ENCODE measurements at places on chromosomes 13 and 19.
A peak's percentile ranks its signal among the peaks of the same experiment; 100 is the strongest.

DNA sequence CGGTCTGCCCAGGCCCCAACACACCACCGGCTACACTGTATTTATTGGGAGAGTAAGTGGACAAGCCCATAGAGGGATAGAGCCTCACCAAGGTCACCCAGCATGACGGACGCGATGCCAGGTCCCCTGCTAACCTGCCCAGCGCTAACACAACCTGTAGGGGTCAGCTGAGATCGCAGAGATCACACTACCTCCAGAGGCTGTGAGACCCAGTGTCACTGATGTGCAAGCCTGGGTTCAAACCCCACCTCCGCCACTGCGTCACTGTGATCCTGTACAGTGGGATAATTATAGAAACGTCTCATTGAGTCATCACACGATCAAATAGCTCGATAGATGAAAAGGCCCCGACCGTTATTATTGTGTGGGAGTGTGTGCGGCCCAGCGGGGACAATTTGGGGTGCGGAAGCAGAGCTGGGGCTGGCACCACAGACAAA is 10.6 kb upstream of the TLE2 start:
- DNase-seq: no peak

DNA sequence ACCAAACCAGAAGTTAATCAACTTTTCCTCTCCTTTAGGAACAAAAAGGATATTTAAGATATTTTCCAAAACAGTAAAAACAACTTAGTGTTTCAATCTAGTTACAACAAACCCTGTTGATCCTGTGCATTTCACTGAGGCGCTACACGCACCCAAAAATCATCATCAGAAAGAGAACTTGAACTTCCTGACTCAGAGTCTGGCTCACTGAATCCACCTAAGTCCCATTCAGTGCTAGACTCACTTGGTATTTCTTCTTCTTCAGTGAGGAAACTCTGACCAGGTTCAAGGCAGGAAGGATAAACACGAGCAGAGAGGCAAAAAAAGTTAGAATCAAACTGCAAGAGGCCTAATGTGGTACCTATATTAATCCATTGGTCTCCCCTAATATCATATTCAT is 2.2 kb downstream of the KBTBD6 start:
- no peak for DNase-seq

GRCh38 chr19:33473653-33474305 is 47.8 kb downstream of the PEPD start:
- peak; percentile 29 for DNase-seq

DNA sequence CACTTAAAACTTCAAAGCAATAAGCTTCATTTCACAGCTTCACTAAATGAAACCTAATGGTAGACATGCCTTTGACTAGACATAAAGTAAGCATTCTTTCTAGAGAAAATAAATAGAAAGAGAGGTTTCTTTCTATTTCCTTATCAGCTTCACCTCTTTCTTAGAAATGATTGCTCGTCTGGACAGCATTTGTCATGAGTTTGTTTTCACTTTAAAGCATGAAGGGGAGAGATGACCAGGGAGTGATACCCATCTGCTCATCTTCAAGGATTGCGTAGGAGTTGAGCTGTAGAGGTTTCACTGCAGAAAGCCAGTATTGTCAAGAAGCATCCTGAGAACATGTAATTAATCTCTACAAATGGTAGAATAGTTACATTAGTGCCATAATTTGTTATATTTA is 61.3 kb downstream of the COL4A2 start:
- no peak for DNase-seq

- no peak for DNase-seq
Measured at GRCh38 chr13:79121286-79121685, 284.8 kb downstream of the RBM26 start.

- peak; percentile 17 for DNase-seq
Measured at GRCh38 chr13:112756511-112756966, 66.7 kb downstream of the ATP11A start.

- DNase-seq: peak; percentile 48
Measured at GRCh38 chr19:55071129-55071502, 4.6 kb upstream of the EPS8L1 start.

GRCh38 chr13:66180836-66181235 is 1049.3 kb downstream of the PCDH9 start:
- DNase-seq: peak; percentile 9

GRCh38 chr13:75843074-75843473 is 206.9 kb downstream of the LMO7 start:
- no peak for DNase-seq

DNA sequence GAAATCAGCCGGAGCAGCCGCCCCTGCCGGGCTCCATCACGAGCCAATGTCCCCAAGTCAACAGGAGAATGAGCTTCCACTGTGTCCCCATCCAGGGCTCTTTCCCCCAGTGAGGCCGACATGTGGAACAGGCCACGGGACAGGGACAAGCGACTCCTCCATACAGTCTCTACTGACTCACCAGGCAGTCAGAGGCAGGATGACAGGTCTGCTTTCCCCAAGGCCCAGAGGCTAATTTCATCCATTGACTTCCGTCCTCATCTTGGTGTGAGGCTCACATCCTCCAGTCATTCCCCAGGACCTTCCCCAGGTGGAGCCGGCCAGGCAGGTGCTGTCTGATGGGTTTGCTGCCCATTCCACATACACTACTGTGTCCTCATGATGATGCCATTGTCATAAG is 3.5 kb downstream of the CEACAM6 start:
- DNase-seq: no peak

DNA sequence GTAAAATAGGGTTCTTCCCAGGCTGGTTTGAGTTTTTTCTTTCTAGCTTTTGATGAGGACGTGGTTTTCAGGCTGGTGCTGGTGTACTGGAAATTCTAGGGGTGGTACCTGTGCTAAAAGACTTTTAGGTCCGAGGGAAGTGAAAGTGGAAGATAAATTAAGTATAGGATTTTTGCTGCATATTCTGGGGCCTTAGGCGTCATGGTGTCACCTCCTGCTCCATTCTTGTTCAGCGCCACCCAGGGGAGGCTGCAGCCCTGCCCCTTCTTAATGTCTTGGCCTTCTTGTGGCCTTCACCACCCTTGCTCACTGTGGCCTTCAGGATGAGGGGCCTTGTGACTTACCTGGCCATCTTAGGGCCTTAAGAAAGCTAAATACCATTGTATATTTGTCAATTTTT is 12.4 kb downstream of the ZNF552 start:
- DNase-seq: no peak

DNA sequence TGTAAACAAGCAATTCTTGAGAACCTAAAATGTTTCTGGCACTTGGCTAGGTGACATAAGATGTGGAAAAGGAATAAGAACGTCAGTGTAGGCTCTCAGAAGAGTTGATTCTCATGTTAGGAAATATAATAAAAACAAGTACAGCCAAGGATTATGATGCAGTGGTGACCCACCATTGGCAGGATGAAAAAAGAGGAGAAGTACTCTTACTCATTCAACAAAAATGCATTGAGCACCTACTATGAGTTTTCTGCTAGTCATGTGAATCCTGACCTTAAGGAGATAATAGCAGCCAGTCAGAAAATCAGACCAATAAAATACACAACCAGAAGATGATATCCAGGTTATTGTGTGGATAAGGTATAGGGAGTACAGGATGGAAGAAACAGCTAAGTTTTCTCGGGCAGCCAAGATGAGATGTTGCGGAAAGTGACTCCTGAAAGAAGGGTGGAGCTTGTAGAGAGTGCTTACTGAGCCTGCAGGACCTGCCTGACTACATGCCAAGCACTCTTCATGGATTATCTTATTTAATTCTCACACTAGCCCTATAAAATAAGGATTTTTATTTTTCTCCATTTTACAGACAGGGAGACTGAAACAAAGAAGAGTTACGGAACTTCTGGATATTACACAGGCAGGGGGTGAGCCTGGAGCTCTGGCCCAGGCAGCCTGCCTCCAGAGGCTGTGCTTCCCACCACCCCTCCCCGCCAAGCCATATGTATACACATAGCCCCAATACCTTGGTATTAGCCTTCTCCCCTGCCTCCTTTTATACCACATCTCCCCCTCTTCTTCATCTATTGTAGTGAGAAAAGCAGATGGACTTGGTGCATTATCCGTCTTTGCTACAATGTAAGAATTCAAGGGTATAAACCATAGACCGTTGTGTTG is 58.0 kb downstream of the TGDS start:
- DNase-seq: no peak

- DNase-seq: peak; percentile 69
Measured at GRCh38 chr13:110759710-110760109, 46.2 kb downstream of the ING1 start.

GRCh38 chr13:111913761-111914140 is 153.2 kb upstream of the SOX1 start:
- DNase-seq: no peak

DNA sequence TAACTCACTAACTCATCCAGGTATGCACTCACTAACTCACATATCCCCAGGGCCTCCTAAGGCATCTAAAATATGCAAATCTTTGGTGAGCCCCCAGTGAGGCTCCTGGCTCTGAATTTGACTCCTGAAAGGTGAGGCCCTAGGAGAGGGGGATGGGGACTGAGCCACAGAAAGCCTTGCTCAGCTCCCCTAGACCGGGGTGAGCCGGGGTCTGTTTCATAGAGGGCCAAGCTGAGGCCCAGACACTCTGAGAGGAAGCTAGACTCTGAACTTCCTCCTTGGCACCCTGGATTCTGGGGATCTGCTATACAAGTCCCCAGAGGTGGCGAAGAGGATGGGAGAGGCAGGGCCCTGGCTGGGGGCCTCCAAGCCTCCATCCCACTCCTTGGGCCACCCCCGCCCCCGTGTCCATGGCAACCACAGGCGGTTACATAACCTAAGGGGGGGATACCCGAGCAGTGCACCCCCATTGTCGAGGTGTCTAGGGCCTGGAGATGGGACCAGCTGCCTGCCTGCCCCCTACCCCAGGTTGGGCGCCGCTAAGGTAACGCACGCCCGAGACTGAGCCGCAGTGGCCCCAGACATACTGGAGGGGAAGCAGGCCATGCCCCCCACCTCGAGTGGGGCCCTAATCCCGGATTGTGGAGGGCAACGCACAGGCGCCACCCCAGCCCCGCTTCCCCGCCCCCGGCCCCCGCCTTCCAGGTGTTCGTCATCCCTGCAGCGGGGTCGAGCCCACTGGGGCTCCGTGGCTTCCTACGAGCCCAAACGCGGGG is 646 bp downstream of the ABHD8 start:
- no peak for DNase-seq

- no peak for DNase-seq
Measured at GRCh38 chr13:49368688-49369087, 75.2 kb downstream of the CAB39L start.

DNA sequence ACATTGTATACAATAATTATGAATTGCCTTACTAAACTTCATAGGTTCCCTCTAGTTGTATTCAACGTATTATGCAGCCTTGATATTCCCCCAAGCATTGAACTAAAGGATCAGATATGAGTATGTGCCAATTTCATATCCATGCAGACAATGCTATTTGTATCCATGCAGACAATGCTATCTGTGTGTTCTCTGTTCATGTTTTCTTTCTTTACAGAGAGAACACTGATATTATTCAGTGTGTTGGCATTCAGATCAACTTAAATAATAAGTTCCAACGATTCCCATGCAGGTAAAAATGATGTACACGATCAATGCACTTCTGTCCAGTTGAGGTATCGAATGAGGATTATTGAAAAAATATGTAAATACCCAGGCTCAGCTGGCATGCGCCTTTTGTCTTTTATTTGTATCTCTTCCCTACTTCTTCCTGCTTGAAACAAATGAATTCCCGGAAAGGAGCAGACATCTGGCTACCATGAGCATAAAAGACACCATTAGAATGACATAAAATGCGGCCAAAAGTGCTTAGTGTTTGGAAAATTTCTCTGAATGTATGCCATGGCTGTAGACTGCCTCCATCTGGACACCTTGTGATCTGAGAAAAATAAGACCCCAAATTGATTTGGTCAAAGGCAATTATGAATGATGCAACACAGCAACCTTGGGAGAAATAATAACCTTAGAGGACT is 731.5 kb downstream of the SLITRK1 start:
- peak; percentile 39 for DNase-seq

GRCh38 chr19:51457351-51458013 is 772 bp downstream of the SIGLEC8 start:
- DNase-seq: no peak

GRCh38 chr19:53866865-53867224 is 838 bp upstream of the MYADM start:
- DNase-seq: peak; percentile 41

GRCh38 chr19:44553478-44554171 is 24.1 kb upstream of the CEACAM20 start:
- DNase-seq: peak; percentile 26

DNA sequence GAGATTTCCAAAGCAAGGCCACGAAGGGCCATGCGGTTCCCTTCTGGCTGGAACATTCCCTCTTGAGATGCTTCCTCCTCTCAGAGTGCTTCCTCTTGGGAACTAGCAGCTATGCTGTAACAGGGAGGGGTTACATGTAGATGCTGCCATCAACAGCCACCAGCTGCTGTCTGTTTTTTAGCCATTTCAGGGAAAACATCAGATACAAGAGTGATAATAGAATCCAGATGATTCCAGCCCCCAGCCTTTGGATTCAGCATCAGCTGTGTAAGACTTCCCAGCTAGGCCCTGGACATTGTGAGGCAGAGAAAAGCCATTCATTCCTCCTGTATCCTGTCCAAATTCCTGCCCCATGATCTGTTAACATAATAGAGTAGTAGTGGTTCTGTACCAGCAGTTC is 8.2 kb upstream of the ZNF177 start:
- no peak for DNase-seq

- DNase-seq: peak; percentile 11
Measured at GRCh38 chr13:43744261-43745031, 42.3 kb downstream of the ENOX1 start.
